ENCODE measurements at places on chromosomes 16 and 17. TPM values are rescaled to one million over a fixed set of nuclear protein-coding genes. Genes with fewer than 3 reads are reported as not detected.

The ERN2 gene
- not detected for total RNA-seq

The CLEC18A gene
- 0.11 TPM for total RNA-seq

The CHTF18 gene
- 3.1 TPM for total RNA-seq

The HYDIN gene
- total RNA-seq = not detected

The KRT27 gene
- total RNA-seq = not detected

Measured in dermis lymphatic vessel endothelial cell (primary cell).